Fibroblast of skin of right biceps (primary cell): ENCODE measurements at places on chromosomes 11 and 22.

DNA sequence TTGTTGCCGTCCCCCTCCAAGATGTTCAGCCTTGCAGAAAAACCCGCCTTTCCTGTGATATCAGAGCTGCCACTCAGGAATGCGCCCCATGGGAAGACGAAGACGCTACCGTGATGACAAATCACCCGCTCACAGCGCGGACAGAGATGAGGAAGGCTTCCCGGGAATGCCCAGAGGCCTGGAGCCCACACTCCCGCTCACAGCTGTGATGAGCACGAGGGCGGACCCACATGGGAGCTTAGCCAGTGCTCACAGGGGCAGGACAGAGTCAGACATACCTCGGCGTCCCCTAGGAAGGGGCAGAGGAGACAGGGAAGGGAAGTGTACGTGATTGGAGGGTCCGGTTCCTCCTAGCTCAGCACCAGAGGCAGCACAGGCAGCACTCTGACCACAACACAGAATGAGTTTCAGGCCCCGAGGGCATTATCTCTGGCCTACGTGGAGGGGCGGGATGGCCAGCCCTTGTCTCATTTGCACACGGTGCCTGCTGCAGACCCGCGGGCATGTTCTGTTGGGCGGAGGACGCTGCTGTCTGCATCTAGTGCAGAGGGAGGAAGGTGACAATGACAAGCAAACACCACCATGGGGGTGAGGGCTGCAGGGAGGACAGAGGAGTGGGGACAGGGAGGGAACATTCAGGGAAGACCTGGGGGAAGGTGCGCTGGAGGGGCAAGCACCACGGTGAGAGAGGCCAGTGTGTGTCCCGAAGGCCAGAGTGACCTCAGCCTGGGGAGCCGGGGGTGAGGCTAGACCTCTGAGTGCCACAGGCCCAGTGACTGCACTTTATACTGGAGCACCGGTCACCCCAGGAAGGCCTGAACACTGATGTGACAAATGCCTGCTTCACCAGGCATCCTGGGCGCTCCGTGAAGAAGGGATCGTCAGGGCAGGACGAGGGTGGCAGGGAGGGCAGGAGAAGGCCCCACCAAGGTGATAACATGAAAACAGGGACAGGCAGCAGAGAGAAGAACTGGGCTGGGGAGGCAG, 79.6 kb downstream of the CELSR1 start:
- peak; percentile 75 for DNase-seq

DNA sequence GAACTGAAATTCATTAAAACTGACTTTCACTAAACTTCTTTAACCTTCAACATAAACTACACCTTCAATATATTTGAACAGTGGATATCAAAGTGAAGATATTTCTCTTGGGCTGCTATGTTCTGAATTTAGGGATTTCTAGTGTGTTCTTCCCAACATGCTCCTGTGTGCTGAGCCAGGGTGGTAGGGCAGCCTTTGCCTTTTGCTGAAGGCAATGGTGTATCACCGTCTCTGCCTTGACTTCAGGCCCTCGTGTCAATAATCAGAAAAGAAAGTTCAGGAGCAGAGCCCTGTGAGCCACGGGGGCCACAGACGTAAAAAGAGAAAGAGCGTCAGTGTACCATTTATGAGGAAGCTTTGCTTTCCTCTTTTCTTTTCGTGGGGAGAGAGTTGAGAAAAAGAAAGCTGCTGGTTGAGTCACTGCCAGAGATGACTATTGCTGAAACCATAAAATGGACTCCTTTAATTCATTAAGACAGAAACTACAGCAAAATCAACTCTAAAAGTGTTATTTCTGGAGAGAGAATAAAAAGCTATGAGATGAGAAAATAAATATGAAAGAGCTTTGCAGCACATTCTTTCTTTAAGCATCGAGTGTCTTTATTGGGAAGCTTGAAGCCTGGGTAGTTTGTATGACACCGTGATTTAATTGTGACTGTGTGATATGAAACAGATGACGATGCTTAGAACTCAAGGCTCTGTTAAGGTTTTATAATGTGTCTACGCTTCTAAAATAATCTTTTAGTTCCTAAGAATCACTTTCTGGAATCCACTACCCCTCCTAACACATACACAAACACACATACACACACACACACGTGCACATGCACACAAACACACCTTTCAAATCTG, 271.8 kb upstream of the MTNR1B start:
- DNase-seq = peak; percentile 52

- no peak for DNase-seq
These were observed 426.7 kb downstream of the MIAT start for GRCh38 chr22:27084130-27084529.

DNA sequence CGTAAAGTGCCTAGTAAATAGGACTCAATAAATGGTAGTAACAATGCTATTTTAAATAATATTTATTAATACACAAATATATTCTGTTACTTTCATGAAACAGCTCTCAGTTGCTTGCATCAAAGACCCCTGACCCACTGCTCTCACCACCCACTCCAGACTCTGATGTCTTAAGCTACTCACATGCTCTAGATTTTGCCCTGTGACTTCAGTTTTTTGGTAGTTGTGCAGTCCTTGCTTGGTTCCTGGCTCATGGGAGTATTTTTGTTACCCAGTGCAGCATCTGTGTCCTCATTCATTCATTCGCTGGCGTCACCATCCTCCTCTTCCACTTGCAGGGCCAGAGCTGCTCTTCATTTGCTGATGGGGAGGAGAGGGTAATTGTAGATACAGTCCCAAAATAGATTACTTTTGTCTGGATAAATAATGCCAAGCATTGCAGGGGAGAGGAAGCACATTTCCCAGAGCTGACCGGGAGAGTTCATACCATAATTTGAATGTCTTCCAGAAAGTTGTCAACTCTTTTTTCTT, 12.7 kb downstream of the MRPL48 start:
- no peak for DNase-seq
